ENCODE measurements at places on chromosomes 16 and 17.

- DNase-seq = no peak
These were observed 8.2 kb downstream of the ARL4D start for GRCh38 chr17:43406676-43407645.

GRCh38 chr16:17964196-17964595 lies 372.3 kb downstream of the NPIPA8 start:
- DNase-seq = no peak

DNA sequence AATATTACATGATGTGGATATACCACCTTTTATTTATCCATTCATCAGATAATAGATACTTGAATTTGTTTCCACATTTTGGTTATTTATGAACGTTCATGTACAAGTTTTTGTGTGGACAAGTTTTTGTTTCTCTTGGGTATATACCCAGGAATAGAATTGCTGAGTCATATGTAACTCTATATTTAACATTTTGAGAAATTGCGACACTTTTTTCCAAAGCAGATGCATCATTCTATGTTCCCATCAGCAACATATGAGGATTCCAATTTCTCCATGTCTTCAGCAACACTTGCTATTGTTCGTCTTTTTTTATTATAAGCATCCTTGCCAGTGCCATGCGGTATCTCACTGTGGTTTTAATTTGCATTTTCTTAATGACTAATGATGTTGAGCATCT lies 93.9 kb downstream of the GSG1L start:
- DNase-seq = no peak

- DNase-seq = no peak
These were observed 10.5 kb upstream of the MYO18A start for GRCh38 chr17:29190592-29191207.

GRCh38 chr16:17321824-17322223 lies 148.9 kb downstream of the XYLT1 start:
- no peak for DNase-seq

Data from NCI-H345 (cell line).